G401 (cell line): ENCODE measurements at places on chromosomes 3 and 15. TPM values are rescaled to one million over a fixed set of nuclear protein-coding genes. Genes with fewer than 3 reads are reported as not detected.

Gene FBXO40
- total RNA-seq, result not detected in 2 replicates

Gene MORC1
- not detected in 2 replicates for total RNA-seq

Gene NLGN1
- 8.4 and 11.2 TPM in 2 replicates for total RNA-seq

Gene GOLIM4
- 5.8 and 15.7 TPM in 2 replicates for total RNA-seq

Gene ACP3
- total RNA-seq, result not detected in 2 replicates

Gene LDHAL6B
- total RNA-seq, result not detected in 2 replicates

Gene GASK1A
- not detected in 2 replicates for total RNA-seq

Gene CIDEC
- not detected in 2 replicates for total RNA-seq

Gene GJD2
- 9.6 and 17.1 TPM in 2 replicates for total RNA-seq

Gene HRH1
- total RNA-seq, result not detected in 2 replicates

Gene CCK
- not detected in 2 replicates for total RNA-seq

Gene CDHR4
- not detected in 2 replicates for total RNA-seq

Gene SLC6A1
- total RNA-seq, result not detected in 2 replicates

Gene IL17RD
- total RNA-seq, result 34.4 and 48.2 TPM in 2 replicates

Gene FANCD2OS
- total RNA-seq, result not detected in 2 replicates

Gene FETUB
- total RNA-seq, result not detected in 2 replicates

Gene GPX1
- total RNA-seq, result 2.5 TPM in 1 of 2 replicates, not detected in the other

Gene FEZF2
- not detected in 2 replicates for total RNA-seq

Gene FRMD4B
- 17.7 and 19.9 TPM in 2 replicates for total RNA-seq

Gene FAM227B
- total RNA-seq, result 0.12 and 8.2 TPM in 2 replicates

Gene AHSG
- total RNA-seq, result not detected in 2 replicates

Gene PP2D1
- total RNA-seq, result not detected in 2 replicates

Gene GREM1
- total RNA-seq, result 0.75 and 1.0 TPM in 2 replicates

Gene SRGAP3
- 0.18 and 0.37 TPM in 2 replicates for total RNA-seq

Gene NCKIPSD
- total RNA-seq, result 12.9 and 17.1 TPM in 2 replicates

Gene GP5
- not detected in 2 replicates for total RNA-seq

Gene GATM
- total RNA-seq, result 26.7 and 32.5 TPM in 2 replicates

Gene LSG1
- 38.4 and 39.1 TPM in 2 replicates for total RNA-seq

Gene EFHB
- total RNA-seq, result not detected in 2 replicates

Gene ZNF860
- total RNA-seq, result 4.1 and 8.1 TPM in 2 replicates

Gene CAMP
- not detected in 2 replicates for total RNA-seq

Gene SYNPR
- not detected in 2 replicates for total RNA-seq

Gene KCNAB1
- total RNA-seq, result 12.6 and 17.0 TPM in 2 replicates

Gene PRKAR2A
- total RNA-seq, result 10.8 and 16.7 TPM in 2 replicates

Gene DGKG
- not detected in 2 replicates for total RNA-seq

Gene TRH
- total RNA-seq, result not detected in 2 replicates

Gene ZMYND10
- total RNA-seq, result 10.1 TPM in 1 of 2 replicates, not detected in the other

Gene MELTF
- 19.3 and 19.7 TPM in 2 replicates for total RNA-seq

Gene LMOD3
- not detected in 2 replicates for total RNA-seq

Gene KY
- total RNA-seq, result not detected in 2 replicates
